ENCODE measurements at places on chromosomes 13 and 19.

DNA sequence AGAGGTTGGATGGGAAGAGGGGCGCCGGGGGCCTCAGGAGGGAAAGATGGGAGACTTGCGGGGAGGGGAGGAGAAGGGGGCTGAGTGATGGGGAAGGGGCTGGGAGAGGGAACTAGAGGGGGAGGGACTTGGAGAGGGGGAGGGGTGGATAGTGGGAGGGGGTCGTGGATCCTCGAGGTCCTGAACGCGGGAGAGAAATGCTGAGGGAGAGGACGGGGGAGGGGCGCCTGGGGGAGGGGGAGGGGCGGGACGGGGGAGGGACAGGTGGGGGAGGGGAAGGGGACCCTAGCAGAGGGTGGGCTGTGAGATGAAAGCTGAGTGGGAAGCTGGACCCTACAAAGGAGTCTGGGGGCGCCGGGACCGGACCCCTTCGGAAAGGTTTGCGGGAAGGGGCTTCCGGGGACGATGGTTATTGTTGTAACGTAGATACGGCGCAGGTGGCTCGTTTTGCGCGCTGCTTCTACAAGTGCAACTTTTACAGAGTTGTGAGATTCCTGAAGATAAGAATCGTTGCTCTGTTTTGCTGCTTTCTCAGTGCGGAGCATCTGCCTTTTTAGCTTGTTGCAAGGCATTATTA lies 418 bp downstream of the ZNF444 start:
- DNase-seq, result no peak

GRCh38 chr19:35895911-35896642 lies 4.3 kb downstream of the NFKBID start:
- no peak for DNase-seq

- DNase-seq, result no peak
These were observed 56.6 kb downstream of the SPRY2 start for GRCh38 chr13:80284290-80284689.

DNA sequence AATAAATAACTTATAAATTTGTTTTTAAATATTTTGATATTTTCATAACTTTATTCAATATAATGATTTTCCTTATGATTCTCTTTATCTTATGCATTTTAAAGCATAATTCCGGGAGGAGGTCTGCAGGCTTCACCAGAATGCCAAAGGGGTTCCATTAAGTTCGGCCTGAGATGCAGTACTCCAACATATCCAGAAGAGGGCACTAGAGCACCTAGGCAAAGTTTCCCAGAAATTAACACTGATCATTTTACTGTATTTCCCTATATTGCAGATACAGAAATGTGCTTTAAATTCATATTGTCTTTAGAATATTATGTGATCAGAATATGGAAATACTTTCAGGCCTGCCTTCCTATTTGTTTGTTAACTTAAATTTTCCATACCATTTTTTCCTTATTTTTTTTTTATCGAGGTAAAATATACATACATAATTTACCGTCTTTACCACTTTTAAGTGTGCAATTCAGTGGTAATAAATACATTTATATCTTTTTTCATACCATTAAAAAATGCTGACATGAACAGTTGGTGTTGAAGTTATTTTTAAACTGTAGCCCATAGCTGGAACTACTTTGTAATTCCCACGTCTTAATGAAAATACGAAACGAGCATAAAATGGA lies 58.9 kb upstream of the TM9SF2 start:
- no peak for DNase-seq

- no peak for DNase-seq
These were observed 121.8 kb downstream of the STOML3 start for GRCh38 chr13:38868870-38869269.

DNA sequence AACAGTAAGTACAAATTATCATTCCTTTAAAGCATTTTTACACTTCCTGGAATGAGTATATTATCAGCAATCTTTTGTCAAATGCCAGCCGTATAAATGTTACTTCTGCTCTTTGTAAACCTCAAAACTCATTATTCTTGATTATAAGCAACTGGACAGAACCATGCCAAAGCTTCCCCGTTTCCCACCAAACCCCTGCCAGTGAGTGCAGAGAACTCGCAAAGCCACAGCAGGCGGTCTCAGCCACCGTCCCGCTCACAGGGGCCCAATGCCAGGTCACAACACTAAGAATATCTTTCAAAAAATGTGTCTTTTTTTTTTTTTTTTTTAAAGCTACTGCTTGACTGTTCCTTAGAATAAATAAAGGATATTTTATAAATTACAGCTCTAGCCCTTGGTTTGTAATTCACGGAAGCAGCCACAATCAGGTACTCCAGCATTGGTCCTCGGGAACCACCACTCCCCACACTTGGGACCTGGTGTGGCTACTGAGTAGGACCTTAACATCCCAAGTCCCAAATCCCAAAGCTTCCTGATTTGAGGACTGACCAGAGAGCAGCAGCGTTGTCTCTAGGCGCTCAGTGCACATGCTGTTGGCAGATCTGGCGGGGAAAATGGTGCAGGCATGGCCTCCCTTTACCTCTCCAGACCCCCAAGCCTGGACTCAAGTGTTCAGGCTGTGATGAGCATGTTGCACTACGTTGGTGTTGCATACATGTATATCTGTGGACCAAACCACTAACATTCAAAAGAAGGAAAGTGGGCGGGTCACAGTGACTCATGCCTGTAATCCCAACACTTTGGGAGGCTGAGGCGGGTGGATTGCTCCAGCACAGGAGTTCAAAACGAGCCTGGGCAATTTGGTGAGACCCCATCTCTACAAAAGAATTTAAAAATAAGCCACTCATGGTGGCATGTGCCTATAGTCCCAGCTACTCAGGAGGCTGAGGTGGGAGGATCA lies 19.0 kb downstream of the KCTD15 start:
- no peak for DNase-seq

GRCh38 chr13:59471106-59471505 lies 692.6 kb downstream of the DIAPH3 start:
- no peak for DNase-seq

DNA sequence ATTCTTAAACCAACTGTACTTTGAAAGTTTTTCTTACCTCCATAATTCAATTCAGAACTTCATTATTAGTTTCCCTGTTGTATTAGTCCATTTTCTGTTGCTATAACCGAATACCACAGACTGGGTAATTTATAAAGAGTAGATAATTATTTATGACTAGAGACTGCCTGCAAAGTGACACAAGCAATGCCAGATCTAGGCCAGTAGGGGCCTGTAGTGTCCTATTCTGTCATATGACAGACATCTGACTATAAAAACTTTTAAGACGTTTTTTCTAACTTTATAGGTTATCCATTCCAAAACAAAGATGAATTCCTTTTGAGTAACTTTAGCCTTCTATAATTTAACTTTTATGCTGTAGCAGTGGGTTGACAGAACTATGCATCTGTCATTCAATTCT lies 2783.8 kb downstream of the PCDH9 start:
- no peak for DNase-seq

DNA sequence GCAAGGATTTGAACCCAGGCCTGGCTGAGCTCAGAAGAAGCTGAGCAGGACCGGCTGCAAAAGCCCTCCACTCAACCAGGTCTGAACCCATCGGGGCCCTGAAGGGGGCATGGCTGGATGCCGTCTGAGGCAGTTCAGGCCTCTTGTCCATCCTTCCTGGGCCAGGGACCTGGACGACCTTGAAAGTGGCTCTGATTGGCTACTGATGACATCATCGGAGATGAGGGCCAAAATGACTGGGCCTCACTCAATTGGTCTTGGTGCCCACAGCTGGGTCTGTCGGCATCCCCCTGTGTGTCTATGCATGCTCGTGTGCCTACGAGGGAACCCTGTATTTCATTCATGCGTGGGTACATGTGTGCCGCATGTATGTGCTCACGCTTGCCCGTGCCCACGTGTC lies 71.8 kb downstream of the PTPRS start:
- DNase-seq, result no peak

GRCh38 chr13:29111446-29111845 lies 291.3 kb downstream of the MTUS2 start:
- DNase-seq, result peak; percentile 13

DNA sequence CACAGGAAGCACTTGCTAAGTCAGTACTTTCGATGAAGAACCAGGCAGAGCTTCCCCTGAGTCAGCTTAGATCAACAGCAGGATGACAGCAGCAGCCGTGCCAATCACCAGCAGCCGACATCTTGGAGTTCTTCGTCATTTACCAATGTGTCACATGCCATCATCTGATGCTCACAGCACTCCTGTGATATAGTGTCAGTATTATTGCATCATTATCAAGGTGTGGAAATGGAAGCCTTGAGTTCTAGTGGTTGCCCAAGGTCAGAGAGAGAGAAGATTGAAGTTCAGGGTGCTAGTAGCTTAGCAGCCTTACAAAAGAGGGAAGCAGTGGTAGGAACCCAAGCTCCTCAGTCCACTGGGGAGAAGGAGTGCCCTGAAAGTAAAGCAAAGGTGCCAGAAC lies 331.5 kb downstream of the ZNF536 start:
- DNase-seq, result no peak

- DNase-seq, result peak; percentile 91
These were observed 2.0 kb downstream of the VSIG10L start for GRCh38 chr19:51339687-51340656.

GRCh38 chr19:50722201-50723013 lies 757 bp upstream of the CLEC11A start:
- DNase-seq, result no peak

DNA sequence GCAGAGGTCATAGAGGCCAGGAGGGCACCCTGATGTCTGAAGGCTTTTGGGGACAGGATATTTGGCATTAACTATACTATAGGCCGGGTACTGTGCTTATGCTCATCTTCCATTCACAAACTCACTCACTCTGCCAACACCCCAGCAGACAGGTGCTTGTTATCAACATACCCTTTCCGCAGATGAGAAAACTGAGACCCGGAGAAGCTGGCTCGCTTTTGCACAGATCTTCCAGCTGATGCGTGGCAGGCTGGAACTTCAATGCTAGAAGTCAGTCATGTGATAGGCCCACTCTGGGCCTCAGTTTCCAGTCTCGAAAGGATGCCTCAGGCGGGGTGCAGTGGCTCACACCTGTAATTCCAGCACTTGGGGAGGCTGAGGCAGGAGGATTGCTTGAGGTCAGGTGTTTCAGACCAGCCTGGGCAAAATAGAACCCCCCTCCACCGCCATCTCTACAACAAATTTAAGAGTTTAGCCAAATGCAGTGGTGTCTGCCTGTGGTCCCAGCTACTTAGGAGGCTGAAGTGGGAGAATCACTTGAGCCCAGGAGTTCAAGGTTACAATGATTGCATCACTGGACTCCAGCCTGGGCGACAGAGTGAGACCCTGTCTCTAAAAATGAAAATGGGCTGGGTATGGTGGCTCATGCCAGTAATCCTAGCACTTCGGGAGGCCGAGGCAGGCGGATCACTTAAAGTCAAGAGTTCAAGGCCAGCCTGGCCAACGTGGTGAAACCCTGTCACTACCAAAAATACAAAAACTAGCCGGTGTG lies 9.5 kb downstream of the CNN1 start:
- DNase-seq, result no peak

DNA sequence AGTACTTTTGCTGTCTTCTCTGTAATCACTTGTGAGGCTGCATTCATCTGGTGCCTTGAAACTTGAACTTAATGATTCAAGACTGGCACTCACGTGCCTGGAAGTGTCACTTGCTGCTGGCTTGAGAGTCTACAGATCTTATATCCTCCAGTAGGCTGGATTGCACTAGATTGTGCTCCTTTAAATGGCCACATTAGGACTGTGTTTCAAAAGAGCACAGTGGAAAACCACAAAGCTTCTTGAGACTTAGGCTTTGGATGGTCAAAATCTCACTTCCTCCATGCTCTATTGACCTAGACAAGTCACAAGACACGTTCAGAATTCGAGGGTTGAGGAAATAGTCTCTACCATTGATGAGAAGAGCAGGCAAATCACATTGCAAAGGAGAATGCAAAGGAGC lies 1278.8 kb upstream of the MIR17HG start:
- DNase-seq, result no peak

DNA sequence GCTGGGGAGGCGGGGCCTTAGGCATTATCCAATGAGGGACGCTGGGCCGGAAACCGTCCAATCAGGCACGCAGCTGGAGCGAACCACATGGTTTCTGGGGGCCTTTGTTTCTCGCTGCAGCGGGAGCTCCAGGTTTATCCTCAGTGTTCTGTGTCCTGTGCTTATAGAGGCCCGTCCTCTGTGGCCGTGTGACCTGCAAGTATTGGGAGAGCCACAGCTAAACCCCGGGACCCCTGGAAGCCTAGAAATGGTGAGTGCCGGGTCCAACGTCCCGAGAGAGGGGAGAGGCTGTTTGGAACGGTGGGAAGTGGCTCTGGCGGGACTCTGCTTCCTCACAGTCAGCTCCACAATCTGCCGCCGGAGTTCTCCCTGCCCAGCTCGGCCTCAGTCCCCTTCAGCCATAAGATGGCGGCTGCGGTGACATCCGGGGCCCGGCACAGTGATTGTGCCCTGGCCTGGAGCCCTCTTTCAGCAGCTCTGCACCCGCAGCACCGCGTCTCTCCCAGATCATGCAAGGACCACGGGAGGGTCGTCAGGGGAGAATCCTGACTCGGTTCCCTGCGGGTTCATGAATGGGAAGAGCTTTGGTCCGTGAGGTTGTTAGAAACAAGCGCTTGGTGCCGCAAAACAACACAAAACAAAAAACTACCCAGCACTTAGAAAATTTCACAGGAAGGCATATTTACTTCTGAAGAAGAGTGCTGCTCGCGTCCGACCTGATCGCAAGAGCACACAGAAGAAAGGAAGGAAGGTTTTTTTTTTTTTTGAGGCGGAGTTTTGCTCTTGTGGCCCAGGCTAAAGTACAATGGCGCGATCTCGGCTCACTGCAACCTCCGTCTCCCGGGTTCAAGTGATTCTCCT lies at the start of gene ZNF253:
TSS of gene ZNF253 (plus strand) at position 133 of the 861 bp plus-strand sequence. CDS start at position 248, 115 bp downstream.
- DNase-seq, result peak; percentile 72

- no peak for DNase-seq
These were observed 4.1 kb upstream of the CNOT3 start for GRCh38 chr19:54133312-54133956.

DNA sequence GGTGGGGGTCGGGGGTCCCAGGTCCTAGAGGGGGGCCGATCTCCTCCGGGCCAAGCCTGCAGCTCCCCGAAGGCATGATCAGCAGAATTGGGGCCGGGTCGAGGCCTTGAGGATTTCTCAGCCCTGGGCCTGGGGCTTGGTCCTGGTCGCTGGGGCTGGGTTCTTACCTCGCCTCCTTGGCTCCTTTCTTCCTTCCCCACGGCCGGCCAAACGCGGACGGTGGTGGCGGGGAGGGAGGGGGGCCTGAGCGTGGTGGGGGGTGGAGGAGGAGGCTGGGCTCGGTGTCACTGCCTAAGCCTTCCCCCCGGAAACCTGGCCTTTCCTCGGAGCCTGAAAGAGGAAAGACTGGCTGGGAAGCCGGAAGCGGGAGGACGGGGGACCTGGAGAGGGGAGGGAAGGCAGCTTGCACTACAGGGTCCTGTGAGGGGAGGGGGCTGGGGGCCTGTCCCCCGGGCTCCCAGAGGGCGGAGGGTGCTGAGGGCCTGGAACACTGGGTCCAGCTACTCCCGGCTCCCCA lies at the start of gene ZNF579:
TSS of gene ZNF579 (minus strand) at position 221 of the 517 bp plus-strand sequence. CDS start 1,209 bp downstream, outside the sequence.
- DNase-seq, result peak; percentile 53

- no peak for DNase-seq
These were observed 37.3 kb downstream of the CILP2 start for GRCh38 chr19:19575411-19575810.

GRCh38 chr13:114202581-114202980 lies 23.5 kb downstream of the CFAP97D2 start:
- DNase-seq, result no peak
